NCI-H187 (cell line): ENCODE measurements at places on chromosomes 13 and 19.

GRCh38 chr13:99506634-99507033 lies 5.4 kb downstream of the TM9SF2 start:
- no peak for DNase-seq

- no peak for DNase-seq
These were observed 2.8 kb upstream of the EPSTI1 start for GRCh38 chr13:42994878-42995277.

- DNase-seq: no peak
These were observed 1241.9 kb downstream of the UQCRFS1 start for GRCh38 chr19:27971071-27971470.

- no peak for DNase-seq
These were observed 8.2 kb downstream of the RASGRP4 start for GRCh38 chr19:38417544-38418506.

GRCh38 chr13:98581971-98582702 lies 5.2 kb upstream of the STK24 start:
- no peak for DNase-seq

- DNase-seq: no peak
These were observed 67.5 kb upstream of the POSTN start for GRCh38 chr13:37666036-37666435.
